ENCODE measurements at places on chromosomes 5 and 9.

- DNase-seq, result no peak
Measured at GRCh38 chr5:94577466-94578245, 40.7 kb downstream of the KIAA0825 start.

GRCh38 chr5:99019812-99020697, 91.2 kb upstream of the CHD1 start:
- DNase-seq, result no peak

GRCh38 chr5:78108564-78108963, 185.9 kb downstream of the AP3B1 start:
- DNase-seq, result no peak

GRCh38 chr9:35937227-35937626, 20.7 kb downstream of the OR2S2 start:
- DNase-seq, result no peak

DNA sequence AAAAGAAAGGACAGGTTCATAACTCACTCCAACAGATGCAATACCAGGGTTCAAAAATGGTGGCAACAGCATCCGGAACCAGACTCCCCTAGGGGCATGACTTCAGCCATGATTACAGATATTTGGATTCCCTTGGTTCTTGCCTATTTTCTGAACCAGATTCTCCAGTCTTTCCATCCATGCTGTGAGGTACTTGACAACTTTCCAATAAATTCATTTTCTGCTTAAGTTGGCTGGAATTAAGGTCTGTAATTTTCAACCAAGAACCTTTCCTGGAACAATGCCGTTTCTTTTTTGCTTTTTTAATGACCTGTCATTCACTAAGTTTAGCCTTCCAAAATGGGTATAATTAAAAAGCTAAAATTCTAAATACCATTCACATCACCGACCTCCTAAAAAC, 52.2 kb downstream of the SCAI start:
- no peak for DNase-seq

- DNase-seq, result no peak
Measured at GRCh38 chr9:35996358-35996970, 38.5 kb upstream of the OR2S2 start.

- DNase-seq, result no peak
Measured at GRCh38 chr5:151095341-151096000, 14.6 kb upstream of the TNIP1 start.

DNA sequence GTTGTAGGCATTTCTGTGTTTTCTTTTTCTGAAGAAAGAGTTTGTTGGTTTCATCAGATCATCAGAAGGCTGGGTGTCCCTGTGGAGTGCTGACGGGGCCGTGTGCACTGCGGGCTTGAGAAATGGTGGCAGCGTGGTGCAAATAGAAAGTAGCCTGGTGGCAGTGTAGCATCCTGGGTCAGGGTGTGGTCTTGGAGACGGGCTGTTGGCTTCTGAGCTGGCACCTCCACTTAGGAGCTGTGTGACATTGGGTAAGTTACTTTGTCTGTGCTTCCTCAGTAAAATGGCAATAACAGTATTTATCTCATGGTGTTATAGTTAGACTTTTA, 10.0 kb upstream of the NDST1 start:
- no peak for DNase-seq

DNA sequence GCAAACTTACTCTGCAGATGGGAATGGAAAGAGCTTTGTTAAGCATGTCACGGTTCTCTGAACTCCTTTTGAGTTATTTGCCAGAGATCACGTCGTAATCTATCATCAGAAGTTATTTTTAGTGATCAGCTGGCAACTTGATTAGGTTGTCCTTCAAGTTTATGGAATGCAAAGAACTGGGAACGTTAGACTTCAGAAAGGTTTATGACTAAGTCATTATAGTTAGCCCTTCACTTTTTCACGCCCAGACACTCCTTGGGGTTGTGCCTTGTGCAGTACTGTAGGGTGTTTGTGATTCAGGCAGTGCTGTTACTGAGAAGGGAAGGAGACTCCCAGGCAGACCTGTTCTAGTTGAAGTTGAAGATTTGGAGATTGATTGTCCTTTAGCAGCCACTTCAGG, 26.8 kb upstream of the PHF2 start:
- no peak for DNase-seq

DNA sequence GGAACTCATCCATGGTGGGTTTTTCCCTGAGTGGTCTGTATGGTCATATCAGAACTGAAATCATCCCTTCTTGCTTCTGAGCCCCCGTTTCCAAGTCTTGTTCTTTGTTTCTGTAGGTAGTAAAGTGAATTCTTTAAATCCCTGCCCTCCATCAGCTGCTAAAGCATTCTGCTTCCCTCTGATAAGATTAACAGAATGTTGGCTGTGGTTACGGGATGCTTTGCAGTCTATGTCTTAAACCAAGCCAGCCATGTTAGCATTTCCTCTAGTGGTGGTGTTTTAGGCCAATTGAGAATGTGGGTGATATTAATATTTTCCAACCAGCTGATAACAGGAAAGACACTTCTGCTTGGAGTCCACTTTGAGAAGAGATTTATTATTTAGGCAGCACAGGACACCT, 22.0 kb upstream of the KCNIP1 start:
- no peak for DNase-seq

DNA sequence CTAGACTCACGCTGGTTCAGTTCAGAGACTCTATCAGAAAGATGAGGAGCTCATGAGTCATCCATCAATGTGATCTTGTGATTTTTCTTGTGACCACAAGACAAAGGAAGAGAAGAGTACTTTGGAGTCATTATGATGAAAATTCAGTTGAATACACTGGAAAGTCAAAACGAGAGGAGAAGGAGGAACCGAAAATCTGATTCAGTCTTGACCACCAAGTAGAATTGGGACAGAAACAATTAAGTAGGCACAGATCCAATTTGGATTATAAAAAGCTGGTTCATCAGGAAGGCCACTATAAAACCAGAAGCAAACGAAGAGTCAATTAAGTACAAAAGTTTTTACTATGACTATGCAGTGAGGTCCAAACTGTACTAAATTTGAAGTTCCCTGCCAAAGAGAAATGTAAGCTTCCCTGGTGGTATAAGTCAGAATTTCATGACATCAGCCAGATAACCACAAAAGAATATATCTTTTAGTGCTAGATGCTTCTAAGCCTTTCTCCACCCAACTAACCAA, 90.9 kb downstream of the THBS4 start:
- peak; percentile 31 for DNase-seq

DNA sequence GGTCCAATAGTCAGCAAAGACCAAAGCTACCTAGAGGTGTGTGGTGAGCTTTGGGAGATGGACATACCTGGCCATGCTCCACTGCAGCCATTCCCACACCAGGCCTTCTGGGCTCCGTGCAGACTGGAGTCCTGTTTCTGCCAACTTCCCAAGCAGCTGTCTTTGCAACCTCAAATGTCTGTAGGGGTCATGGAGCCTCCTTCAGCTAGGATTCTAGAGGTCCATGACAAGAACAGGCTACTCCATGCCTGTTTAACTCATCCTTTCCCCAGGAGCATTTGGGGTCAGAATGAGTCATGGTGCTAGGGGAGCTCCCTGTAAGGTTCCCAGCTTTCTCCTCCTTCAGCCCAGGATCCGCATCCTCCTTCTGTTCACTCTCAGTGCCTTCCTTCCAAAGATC, 17.1 kb downstream of the VPS13A start:
- no peak for DNase-seq

DNA sequence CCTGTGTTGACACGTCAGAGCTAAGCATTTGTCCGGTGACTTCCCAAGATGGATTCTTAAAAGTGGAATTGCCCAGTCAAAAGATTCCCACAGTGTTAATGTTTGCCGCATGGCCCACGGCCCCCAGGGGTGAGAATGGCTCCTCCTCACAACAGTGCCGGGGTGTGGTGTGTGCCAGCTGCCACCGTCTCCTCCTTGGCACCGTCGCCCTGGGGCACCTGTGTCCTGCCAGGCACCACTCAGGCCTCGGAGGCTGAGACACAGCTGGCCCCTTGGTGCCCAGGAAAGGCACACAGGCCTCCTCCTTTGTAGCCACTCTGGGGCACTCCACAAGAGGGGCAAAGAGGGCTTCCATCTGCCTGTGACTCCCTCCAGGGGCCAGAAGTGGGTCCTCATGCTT, 4.3 kb downstream of the KCNT1 start:
- no peak for DNase-seq

GRCh38 chr5:69326365-69326764, 6.2 kb downstream of the CCDC125 start:
- DNase-seq, result no peak

DNA sequence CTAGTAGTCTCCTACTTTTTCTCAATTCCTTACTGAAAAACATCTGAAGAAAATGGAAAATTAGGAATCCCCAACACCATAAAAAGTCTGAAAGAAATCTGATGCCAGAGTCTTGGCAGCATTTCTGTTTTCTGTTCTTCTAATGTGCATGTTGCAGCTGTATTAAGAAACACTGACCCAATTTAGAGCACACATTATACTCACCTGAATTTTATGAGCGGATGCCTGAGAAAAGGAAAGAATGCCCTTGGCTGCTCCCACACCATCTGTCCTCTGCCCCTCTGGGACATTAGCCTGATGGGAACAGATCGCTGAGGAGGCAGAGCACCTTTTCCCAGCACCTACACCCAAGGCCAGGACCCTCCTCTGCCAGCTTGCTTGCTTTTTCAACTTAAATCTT, 14.1 kb upstream of the ANP32B start:
- DNase-seq, result no peak

GRCh38 chr9:133782157-133783130, 44.3 kb upstream of the SARDH start:
- peak; percentile 80 for DNase-seq

DNA sequence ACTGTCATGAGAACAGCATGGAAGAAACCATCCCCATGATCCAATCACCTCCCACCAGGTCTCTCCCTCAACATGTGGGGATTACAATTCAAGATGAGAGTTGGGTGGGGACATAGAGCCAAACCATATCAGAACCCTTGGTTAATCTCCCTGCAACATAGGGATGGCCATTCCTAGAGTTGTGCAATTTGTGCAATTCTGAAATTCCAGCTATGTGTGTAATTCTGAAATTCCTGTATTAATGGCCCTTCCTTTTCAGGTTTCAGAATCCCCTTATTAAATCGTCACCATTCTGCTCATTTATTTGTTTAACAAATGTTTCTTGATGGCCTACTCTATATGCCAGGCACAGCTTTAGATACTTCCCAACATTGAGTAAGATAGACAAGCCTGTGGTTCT, 282.6 kb downstream of the SMARCA2 start:
- no peak for DNase-seq

GRCh38 chr5:125337294-125337693, 590.9 kb upstream of the ZNF608 start:
- DNase-seq, result no peak

- DNase-seq, result no peak
Measured at GRCh38 chr5:77937015-77937908, 161.1 kb upstream of the TBCA start.

DNA sequence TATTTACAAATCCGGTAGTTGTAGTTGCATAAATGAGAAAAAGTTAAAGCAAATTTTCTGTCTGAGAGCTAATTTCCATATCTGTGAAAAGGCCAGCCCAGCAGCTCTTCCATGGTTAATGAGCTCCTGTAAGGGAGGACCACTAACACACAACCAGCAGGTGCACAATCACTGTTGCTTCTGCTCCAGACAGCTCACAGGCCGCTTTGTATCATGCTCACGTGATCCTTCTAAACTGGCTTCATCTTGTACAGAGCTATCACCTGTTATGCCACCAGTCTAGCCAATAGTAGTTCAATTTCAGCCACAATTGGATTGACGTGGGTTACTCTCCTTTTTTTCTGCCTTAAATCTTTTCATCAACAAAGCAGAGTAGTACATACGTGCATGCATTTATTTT, 38.3 kb upstream of the FBXL17 start:
- no peak for DNase-seq

- DNase-seq, result no peak
Measured at GRCh38 chr5:62828742-62829603, 250.4 kb downstream of the LRRC70 start.

DNA sequence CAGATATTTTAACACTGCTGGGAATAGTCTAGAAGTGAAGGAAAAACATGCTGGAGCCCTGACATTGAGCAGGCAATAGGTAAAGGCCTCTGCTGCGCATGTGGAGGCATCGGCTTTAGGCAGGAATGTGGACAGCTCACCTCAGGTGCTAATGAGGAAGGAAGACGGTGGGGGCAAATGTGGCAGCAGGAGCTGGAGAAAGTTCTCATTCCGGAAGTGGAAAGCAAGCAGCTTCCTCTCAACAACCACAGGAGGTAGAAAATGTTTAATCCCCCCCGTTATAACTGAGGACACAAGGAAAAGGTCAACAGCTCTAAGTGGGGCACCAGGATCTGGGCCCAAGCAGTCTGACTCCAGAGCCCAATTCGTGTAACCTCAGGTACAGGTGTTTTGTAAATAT, 7.6 kb upstream of the RPS14 start:
- no peak for DNase-seq

DNA sequence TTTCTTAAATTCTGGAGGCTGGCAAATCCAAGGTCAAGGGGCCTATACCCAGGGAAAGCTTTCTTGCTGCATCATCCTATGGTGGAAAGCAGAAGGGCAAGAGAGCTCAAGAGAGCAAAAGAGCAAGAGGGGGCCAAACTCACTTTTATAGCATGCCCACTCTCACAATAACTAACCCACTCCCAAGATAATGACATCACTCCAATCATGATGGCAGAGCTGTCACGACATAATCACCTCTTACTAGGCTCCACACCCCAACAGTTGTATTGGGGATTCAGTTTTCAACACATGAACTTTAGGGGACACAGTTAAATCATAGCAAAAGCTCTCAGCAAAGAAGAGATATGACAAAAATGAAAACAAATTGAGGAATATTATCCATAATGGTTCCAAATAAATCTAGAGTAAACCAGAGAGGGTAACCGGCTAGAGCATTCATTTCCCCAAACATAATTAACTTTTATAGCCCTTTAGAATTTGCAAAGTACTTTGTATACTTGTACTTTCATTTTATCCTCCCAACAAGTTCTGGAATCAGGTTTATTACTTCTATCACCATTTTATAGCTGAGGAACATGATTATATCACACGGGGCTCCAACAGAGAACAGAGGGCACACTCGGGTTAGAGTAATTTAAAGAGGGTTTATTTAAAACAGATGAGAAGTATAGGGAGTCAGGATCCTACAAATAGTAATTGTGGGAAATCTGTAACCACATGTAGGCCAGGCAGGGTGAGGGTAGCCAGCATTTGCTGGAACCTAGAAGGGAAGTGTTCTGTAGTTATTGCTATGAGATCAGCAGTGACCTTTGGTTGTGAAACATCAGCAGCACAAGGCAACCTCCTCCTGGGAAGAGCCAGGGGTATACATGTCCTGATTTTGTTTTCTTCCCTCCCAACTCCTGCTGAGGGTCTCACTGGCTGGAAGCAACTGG, 7.2 kb upstream of the TARS1 start:
- DNase-seq, result no peak

GRCh38 chr9:90547896-90548295, 94.7 kb downstream of the DIRAS2 start:
- no peak for DNase-seq

- DNase-seq, result no peak
Measured at GRCh38 chr9:134570151-134570621, 71.4 kb upstream of the COL5A1 start.

GRCh38 chr5:55071413-55071812, 31.0 kb upstream of the GZMA start:
- DNase-seq, result no peak
